Endothelial cell (in vitro differentiated cells): ENCODE measurements at places on chromosomes 11 and 22.

DNA sequence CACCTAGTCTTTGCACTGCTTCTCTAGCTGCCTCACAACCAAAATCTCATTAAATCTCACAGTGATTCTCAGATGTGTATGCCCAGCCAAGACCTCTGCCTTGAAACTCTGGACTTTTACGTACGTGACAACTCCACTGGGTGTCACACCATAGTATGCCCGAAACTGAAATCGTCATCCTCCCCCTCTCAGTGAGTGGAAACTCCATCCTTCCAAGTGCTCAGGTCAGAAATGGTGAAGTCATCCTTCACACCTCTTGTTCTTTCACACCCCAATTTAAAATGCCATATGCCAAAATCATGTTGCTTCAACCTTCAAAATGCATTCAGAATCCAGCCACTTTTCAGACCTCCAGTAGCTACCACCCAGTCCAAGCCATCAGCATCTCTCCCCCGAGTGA is 42.5 kb downstream of the SFI1 start:
- DNase-seq = no peak
- H3K4me1 ChIP-seq = peaks cover 5% of the 10 kb centered on the region
- H3K4me3 ChIP-seq = peak overlapping the region; percentile 48
- peaks cover 4% of the 10 kb centered on the region for H3K36me3 ChIP-seq

GRCh38 chr22:33896575-33897447 is 23.5 kb downstream of the LARGE1 start:
- H3K4me3 ChIP-seq = no peak overlapping the region
- DNase-seq = no peak
- H3K27me3 ChIP-seq = peaks cover 4% of the 10 kb centered on the region
- peaks cover 18% of the 10 kb centered on the region for H3K4me1 ChIP-seq

DNA sequence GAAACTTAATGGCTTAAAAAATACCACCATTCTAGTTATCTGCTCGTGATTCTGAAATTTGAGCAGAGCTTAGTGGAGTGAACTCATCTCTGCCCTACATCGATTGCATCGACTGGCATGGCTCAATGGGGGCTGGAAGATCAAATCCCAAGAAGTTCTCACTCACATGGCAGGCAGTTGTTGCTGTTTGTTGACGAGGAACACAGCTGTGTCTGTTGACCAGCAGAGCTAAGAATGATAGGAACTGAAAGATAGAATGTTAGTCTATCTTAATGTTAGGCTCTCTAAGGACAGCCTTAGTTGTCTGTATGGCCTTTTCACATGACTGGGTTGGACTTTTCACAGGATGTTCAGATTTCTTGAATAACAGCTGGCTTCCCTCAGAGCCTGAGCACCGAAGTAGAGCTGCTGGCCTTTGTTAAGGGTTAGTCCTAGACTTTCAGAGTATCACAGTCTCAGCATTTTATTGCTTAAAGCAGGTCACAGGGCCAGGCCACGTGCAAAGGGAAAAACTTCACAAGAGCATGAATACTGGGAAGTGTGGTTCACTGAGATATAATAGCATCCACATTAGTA is 31.6 kb upstream of the IZUMO1R start:
- no peaks in the 10 kb centered on the region for H3K36me3 ChIP-seq
- DNase-seq = no peak
- no peak overlapping the region for H3K27ac ChIP-seq
- peaks cover 1% of the 10 kb centered on the region for H3K27me3 ChIP-seq
- H3K4me3 ChIP-seq = no peak overlapping the region

DNA sequence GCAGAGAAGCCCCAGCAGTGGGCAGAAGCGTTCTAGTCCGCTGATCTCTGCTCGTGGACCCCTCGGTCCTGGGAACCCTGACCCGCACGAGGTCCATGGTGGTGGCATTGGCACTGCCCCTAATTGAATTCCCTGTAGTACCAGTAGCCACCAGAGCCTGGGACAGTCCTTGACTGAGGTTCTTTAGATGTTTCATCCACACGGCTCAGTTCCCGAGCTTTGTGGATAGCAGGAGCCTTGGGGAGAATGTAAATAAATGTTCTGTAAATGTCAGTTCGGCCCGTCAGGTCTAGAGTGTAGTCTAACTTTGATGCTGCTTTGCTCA is 39.4 kb upstream of the SEPTIN5 start:
- H3K27me3 ChIP-seq = no peaks in the 10 kb centered on the region
- H3K36me3 ChIP-seq = peaks cover 4% of the 10 kb centered on the region
- no peak overlapping the region for H3K4me3 ChIP-seq
- no peak overlapping the region for H3K27ac ChIP-seq

DNA sequence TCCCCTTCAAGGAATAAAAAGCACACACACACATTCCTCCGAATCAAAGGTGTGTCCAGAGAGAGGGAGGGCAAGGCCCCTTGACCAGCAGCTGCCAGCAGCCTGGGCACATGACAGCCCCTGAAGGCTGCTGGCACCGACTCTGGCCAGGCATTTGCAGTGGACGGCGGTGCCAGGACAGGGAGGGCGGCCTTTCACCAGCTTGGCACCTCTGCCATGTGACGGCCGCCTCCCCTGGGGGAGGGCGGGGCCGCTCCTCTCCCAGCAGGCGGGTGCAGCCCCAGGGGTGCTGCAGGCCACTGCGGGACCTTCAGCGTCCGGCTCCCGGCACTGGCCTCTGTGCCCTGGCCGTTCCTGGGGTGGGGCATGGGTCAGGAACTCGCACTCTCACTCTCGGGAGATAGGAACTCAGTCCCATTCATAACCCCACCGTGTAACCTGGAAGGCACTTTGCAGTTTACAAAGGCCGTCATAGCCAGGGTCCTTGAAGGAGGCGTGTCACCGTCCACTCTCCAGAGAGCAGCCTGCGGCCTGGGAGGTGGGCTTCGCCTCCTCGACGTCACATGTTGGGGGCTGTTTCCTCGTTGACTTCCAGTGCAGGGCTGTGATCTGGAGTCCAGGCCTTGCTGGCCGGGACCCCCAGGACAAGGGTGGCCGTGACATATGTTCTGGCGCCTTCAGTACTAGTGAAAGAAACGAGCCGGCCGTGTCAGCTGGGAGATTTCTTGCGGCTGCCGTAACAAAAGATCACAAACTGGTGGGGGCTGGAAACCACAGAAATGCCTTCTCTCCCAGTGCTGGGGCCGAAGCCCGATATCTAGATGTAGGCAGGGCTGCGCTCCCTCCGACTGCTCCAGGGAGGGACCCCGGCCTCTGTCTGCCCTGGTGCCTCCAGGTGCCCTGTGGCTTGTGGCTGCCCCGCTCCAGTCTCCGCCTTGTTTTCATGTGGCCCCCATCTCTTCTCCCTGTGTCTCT is 39.9 kb upstream of the SMIM38 start:
- no peak overlapping the region for H3K27ac ChIP-seq
- no peak for DNase-seq
- no peak overlapping the region for H3K4me3 ChIP-seq
- H3K36me3 ChIP-seq = no peaks in the 10 kb centered on the region

DNA sequence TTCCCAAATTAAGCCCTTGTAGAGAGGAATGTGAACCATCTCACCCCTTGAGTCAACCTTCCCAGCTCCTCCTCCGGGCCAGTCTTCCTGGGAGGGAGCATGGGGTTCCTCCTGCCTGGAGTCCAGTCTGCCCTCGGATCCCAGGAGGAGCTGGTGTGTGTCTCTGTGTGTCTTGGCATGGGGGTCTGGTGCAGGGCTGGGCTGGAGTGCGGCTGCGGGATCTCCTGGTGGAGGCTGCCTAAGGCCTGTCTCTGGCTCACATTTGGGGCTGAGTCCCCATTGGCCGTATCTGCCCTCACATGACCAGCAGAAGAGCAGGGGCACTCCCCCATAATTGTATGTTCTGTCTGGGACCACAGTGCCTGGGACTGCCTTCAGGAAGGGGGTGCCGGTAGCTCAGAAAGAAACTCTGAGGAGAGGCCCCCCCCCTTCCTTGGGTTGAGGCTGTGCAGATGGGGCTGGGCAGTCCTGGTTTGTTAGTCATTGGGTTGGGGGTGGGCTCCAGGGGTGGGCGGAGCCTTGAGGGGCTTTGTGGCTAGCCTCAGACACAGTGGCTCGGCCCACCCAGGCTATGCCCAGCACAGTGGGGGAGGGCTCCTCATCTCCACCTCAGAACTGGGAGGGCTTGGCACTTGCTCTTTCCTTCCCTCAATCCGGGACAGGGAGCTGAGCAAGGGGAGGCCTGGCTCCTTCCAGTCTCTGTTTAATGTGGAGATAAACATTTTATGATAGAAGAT is 2.9 kb downstream of the C1QTNF5 start:
- H3K27me3 ChIP-seq = peaks cover 12% of the 10 kb centered on the region
- no peak overlapping the region for H3K27ac ChIP-seq
- no peaks in the 10 kb centered on the region for H3K36me3 ChIP-seq
- H3K4me1 ChIP-seq = peaks cover 43% of the 10 kb centered on the region

DNA sequence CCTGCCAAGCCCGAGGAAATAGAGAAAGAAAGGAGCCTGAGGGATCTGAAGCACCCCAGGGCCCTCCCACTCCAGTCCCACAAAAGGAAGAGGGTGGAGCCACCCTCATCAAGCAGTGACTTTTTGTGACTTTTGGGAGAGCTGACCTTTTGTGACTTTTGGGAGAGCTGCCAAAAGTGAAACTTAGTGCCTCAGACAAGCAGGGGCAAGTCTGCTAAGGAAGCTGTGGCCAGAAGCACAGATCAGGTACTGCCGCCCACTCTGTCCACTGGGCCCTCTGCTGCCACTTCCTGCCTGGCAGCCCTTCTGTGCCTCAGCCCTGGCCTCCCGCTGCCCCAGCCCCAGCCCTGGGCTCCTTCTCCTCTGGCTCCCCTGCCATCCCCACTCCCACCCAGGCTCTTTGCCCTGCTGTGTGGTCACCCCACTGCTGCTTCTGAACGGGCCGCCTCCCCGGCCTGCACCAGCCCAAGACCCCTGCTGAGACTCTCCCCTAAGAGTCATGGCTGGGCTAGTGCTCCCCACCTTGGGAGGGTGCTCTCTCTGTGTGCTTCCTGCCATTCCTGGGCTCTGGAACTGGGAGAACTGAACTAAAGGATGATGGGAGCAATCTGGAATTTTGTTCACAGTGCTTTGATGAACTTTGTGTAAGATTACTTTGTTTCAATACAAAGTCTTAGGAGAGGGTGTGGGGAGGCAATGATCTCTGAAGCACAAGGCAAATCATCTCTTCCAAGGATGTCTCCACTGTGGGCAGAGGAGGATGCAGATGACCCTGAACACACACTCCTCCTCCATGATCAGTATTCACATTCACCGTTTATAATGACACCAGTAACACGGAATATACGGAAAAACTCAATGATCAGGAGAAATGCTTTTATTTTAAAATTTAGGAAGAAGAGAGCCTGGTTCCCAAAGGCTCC is at the start of gene APOBEC3H:
Gene APOBEC3H (plus strand): TSS at position 147 of the 923 bp plus-strand sequence. CDS start 3,035 bp downstream, outside the sequence.
- peaks cover 7% of the 10 kb centered on the region for H3K4me1 ChIP-seq
- DNase-seq = no peak
- H3K36me3 ChIP-seq = no peaks in the 10 kb centered on the region
- peak within 1 kb of the TSS; percentile 24 for H3K27ac ChIP-seq

- H3K27me3 ChIP-seq = no peaks in the 10 kb centered on the region
- no peak for DNase-seq
- H3K27ac ChIP-seq = no peak overlapping the region
- H3K36me3 ChIP-seq = no peaks in the 10 kb centered on the region
- H3K4me3 ChIP-seq = no peak overlapping the region
These were observed 246.6 kb upstream of the B3GAT1 start for GRCh38 chr11:134658481-134659225.

DNA sequence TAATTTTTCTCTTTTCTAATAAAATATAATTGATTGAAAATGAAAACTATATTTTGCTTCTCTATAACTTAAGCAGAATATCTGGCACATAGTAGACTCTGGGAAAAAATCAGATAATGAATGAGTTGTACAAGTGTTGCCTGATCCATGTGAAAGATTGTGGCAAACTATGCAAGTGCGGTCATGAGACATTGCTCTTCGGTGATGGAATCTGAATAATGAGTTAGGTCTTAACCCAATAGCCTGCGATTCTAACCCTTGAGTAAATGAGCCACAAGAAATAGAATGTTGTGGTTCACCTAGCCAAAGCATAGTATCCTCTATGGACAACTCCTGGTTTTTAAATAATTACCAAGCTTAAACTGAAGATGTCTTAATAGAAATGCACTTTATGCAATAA is 333.7 kb upstream of the LUZP2 start:
- peaks cover 3% of the 10 kb centered on the region for H3K27me3 ChIP-seq
- H3K4me3 ChIP-seq = no peak overlapping the region
- no peaks in the 10 kb centered on the region for H3K4me1 ChIP-seq
- no peaks in the 10 kb centered on the region for H3K36me3 ChIP-seq
- no peak overlapping the region for H3K27ac ChIP-seq
- DNase-seq = no peak

DNA sequence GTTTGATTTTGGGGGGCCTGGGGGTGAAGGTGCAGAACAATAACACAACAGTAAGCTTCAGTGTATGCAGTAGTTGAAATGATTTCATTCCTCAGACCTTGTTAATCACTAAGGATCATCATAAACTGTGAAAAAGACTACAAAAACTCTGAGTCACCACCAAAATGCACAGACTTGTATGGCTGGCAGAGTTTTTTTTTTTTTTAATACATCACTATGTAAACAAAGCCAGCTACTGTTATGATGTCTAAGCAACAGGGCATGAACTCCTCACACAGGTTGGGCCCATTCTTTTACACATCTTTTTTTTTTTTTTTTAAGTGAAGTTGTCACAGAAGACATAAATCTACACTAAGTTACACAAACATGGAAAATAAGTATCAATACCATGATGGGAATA is 311.9 kb downstream of the GUCY1A2 start:
- no peak overlapping the region for H3K4me3 ChIP-seq
- DNase-seq = no peak
- H3K36me3 ChIP-seq = no peaks in the 10 kb centered on the region
- H3K27me3 ChIP-seq = no peaks in the 10 kb centered on the region
- H3K27ac ChIP-seq = no peak overlapping the region
- H3K4me1 ChIP-seq = no peaks in the 10 kb centered on the region

DNA sequence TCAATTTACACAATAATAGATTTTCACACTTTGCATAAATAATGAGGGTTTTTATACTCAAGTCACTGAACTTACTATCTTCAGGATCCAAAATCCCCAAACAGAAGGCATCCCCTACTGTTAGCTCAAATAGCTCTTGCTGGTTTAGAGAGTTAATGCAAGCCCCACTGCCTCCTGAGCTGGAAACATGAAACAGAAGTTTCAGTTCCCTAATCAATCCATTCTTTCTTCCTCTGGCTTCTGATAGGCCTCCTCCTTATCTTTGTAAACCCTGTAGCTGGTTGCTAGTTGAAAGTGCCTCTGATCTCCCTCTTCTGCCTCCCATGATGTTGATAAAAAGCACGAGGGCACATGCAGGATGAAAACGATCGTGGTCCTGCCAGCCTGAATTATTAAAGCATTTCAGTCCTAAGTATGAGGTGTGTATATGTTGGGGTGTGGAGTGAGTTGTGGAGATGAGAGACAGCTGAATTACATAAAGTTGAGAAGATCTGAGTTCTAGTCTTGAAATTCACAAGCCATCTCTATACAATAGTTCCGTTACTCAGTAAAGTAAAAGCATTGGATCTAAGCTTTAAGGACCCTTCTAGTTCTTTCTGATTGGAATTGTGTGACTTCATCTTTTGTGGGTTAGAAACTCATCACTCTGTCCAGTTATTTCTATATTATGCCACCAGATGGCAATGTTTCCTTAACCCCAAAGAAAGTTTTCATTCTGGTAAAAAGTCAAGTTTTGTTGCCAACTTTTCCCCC is 35.0 kb upstream of the EHF start:
- H3K36me3 ChIP-seq = no peaks in the 10 kb centered on the region
- no peak for DNase-seq
- H3K27ac ChIP-seq = no peak overlapping the region
- H3K27me3 ChIP-seq = no peaks in the 10 kb centered on the region
- no peaks in the 10 kb centered on the region for H3K4me1 ChIP-seq
